T-helper 17 cell (primary cell): ENCODE measurements at places on chromosomes 3 and 15.

DNA sequence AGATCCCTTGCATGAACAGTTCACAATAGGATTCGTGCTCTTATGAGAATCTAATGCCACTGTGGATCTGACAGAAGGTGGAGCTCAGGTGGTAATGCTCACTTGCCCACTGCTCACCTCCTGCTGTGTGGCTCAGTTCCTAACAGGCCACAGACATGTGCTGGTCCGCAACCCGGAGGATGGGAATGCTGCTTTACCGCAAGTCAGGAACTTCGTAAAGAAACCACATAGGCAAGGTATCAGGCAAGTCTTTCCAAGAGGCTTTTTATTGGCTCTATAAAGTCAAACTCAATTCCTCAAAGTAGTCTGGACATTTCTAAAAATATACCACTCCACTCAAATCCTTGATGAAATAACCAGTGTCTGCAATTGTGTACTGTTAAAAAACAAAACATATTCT lies 56.1 kb downstream of the OSTN start:
- DNase-seq = no peak

DNA sequence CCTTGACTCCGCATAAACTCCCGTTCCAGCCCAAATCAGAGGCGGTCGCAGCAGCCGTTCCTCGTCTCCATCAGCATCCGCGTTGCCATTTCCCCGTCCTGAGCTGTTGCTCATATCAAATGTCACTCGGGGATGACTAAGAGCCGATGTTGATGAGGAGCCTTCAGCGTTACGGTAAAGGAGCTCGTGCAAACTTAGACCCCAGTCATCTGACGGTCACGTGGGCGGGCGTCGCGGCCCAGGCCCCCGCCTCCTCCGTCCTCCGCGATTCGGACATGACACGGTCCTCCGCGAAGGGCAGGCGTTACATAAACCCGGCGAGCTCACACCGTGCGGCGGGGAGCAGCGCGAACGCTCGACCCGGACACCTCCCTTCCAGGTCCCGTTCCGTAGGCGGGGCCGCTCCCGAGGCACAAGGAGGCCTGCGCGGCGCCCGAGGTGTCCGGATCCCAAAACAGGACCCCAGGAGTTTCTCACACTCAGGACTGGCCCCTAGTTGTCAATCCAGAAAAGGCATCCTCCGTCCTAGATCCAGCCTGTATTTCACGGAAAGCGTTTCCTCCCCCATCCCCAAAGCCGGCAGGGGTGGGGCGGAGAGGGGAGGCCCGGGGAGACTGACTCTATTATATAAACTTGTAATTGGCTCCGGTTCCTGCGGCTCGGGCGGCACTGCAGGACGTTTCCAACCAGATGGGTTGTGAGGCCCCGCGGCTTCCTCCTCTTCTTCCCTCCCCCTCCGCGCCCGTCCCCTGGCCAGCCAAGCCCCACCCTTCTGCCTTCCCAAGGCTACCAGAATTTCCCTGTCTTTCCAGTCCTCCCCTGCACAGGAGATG lies 100.0 kb upstream of the IGF1R start:
- no peak for DNase-seq

DNA sequence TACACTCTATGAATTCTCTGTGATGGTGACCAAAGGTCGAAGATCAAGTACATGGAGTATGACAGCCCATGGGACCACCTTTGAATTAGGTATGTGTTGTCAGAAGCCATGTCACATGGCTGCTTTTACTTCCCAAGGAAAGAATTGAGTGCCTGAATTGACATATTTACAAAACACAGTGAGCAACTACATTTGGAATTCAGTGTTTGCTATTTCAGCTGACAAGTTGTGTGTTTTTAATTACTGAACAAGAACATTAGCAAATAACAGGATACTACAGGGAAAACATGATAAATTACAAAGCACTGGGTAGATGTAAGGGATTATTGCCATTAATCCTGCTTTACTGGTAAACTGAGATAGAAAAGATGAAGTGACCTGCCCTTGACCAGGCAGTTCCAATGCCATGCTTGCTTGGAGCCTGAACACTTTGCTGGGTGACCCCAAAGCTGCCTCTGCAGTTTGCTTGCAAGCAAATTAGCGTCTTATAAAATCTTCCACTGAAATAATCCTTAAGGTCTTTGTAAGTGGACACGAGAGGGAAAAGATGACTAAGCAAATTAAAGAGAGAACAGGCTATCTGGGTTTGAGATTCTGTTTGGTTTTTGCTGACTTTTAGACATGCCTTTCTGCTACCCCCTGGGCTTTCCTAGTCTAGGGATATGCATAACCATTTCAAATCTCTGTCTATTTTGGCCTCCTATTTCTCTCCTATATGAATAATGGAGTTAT lies 98.2 kb downstream of the HCN4 start:
- DNase-seq = no peak

DNA sequence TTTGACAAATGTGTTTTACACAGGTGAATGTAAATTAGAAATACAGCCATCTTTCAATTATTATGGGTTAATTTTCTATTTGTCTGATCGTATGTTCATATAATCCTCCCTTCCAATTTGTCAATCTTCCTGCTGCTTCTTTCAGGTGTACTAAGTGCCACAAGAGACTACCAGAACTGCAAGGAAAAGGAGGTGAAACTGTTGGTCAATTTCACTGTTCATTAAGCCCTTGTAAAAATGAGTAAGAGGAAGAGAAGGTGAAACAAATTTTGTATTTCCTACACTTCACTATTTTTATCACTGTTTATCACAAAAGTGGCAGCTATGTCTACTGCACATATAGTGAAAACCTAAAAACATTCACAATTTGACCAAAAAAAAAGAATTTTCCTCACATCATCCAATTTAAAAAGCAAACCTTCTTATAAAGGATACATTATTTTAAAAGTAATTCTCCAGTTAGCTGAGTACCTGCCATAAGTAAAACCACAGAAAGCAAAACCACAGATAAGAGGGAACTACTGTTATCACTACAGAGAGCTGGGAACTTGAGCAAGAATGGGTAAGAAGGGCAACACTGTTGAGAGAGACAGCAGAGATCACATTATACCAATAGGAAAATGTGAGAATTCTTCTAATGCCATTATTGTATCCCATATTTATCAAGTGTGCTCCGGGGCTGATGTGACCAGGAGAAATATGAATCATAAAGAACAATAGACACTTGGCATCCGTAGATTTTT lies 163.0 kb downstream of the TBC1D5 start:
- DNase-seq = no peak

DNA sequence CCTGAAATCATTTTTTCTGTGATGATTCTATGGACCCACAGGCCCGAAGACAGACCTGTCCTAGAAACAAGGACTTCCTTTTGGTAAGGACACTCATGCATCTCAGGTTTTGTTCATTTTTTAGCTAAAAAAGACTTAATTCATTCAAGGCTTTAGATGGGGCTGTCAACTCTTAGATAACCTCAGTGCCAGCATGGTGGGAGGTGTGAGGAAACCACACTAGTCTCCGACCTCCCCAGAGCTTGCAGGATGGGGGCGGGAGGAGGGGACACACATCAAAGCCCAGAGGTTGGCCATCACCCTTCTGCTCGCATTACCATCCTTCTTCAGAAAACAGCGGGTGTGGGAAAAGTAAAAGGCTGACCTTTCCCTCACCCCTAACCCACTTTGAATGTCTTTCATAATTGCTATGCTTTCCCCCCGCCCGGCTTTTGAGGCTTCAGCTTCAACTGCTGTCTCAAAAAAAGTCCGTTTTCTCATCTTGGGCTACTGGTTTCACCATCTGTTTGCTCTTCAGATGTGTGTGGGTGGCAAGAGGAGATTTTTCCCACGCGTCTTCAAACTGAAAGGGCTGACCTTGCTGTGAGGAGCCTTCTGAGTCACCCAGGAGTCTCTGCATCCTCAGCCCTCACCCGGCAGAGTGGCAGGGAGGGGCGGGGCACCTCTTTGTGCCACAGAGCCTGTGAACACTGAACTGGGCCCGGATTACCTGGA lies 27.6 kb upstream of the CXCR6 start:
- peak; percentile 47 for DNase-seq

DNA sequence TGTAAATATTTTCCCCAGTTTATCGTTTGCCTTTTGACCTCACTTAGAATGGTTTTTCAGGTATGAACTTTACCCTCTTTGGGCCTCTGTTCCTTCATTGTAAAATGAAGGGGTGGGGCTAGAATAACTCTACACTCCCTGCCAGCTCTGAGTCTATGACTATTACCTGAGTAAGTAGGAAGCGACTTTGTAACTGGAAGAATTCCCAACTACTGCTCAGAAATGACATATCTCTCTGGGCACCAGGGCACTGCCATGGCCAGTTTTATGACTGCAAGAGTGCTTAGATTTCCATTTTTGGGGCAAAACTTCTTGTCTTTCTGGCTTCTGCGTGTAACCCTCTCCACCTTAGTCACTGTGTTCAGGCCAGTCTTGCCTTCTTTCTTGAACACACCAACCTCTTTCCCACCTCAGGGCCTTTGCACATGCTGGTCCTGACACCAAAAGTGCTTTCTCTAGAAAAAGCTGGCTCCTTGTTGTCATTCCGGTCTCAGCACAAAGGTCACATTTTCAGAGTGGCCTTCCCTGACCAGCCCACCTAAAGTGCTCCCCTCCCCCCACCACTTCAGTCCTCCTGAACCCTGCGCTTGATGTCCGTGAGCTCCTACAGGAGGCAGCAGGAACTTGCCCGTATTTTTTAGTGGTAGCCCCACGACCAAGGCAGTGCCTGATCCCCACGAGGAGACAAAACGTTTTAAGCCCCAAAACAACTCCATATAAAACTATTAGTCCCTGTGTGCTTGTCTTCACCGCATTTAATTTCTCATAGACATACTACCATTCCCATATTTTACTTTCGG lies 25.6 kb downstream of the CDCP1 start:
- no peak for DNase-seq

- DNase-seq = no peak
Observed at GRCh38 chr15:74542166-74543042, 1.4 kb downstream of the ARID3B start.

GRCh38 chr15:77064539-77065308 lies 6.2 kb downstream of the TSPAN3 start:
- DNase-seq = no peak

GRCh38 chr3:180548050-180548449 lies 53.9 kb upstream of the TTC14 start:
- no peak for DNase-seq

- DNase-seq = no peak
Observed at GRCh38 chr3:11290743-11291680, 18.8 kb downstream of the ATG7 start.

GRCh38 chr15:35784745-35785144 lies 238.8 kb upstream of the DPH6 start:
- no peak for DNase-seq

DNA sequence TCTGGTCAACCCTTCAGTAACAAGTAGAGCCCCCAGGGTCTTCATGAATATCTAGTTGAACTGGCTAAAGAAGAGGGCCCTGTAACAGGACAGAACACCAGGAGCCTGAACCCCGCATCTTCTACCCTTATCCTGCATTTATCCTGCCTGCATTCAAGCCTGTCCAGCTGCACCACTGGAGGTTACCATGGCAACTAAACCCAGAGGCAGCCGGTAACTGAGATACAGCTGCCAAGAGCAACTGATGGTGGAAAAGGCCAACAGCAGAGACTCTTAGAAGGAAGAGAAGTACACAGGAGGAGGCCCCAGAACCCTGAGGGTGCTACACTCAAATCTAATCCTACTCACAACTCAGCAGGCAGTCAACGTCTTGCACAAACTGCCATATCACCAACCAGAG lies 3.7 kb upstream of the PRKAR2A start:
- no peak for DNase-seq

DNA sequence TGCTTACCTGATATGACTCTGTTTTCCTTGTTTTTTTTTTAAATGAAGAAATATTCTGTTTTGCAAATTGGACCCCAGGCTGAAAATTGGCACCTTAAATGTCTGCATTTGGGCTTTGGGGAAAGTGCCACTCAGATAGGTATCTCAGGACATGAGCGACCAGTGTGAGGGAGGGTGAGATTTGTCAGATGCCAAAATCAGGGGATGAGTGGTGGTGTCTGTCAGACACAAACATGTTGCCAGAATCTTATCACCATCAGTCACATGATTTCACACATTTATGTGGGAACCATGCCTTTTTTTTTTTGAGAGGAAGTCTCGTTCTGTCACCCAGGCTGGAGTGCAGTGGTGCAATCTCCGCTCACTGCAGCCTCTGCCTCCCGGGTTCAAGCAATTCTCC lies 75.6 kb upstream of the OSBPL11 start:
- DNase-seq = no peak

DNA sequence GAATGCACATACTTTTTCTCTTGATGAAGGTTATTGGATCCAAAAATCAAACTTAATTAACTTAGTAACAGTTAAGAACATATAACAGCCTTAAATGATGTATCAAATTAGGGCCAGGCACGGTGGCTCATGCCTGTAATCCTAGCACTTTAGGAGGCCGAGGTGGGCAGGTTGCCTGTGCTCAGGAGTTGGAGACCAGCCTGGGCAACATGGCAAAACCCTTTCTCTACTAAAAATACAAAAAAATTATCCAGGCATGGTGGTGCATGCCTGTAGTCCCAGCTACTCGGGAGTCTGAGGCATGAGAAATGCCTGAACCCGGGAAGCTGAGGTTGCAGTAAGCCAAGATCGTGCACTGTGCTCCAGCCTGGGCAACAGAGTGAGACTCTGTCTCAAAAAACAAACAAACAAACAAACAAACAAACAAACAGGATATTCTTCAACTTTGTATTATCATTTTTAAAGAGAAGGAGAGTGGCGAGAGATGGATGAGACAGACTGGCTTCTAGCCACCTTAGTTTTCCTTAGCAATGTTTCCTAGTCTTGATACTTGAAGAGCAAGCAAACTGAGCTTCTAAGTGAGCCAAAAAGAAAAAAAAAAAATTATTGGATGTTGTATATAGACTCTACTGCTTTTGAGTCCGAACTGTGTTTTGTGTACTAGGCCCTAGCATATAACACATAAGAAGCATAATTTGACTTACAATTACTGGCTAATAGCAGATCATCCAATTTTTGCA lies 13.8 kb downstream of the SPRED1 start:
- DNase-seq = no peak
